ENCODE measurements at places on chromosomes 12 and 14. TPM values are rescaled to one million over a fixed set of nuclear protein-coding genes. Genes with fewer than 3 reads are reported as not detected.

The KIF5A gene
- polyA plus RNA-seq: 0.16 TPM

The GPRC5D gene
- polyA plus RNA-seq: 0.21 TPM

The MIS18BP1 gene
- polyA plus RNA-seq: 19.5 TPM

The KRT86 gene
- polyA plus RNA-seq: 0.19 TPM

- no peak for DNase-seq
Observed at GRCh38 chr12:49422114-49422513, 54.9 kb downstream of the SPATS2 start.

DNA sequence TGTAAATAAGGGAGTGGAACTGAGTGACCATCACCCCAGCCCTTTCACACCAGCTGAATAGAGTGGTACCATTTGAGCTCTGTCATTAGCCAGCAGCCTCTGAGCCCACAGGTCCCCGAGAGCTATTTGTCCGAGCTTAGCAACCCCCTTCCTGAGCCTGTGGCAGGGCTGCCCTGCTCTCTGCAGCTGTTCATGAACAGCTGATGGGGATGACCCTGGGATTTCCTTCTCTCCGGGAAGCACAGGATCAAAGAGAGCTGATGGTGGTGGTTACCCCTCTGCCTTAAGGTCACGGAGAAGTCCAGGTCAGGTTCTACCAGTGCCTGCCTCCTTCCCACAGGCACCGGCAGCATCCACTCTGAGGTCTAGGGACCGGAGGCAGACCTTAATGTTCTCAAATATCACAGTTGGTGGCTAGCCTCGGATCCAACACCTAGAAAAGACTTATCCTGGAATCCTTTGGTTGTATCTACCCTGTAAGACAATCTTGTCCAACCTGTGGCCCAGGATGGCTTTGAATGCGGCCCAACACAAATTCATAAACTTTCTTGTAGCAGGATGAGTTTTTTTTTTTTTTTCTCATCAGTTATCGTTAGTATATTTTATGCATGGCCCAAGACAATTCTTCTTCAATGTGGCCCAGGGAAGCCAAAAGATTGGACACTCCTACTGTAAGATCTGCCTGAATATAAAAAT, 81.1 kb downstream of the ESRRB start:
- DNase-seq: peak; percentile 61

The DLGAP5 gene
- 11.0 TPM for polyA plus RNA-seq
